ENCODE measurements at places on chromosomes 2 and 18. TPM values are rescaled to one million over a fixed set of nuclear protein-coding genes. Genes with fewer than 3 reads are reported as not detected.

The RBM44 gene
- 0.32 TPM for polyA plus RNA-seq

GRCh38 chr2:39407516-39408296 lies 29.4 kb downstream of the MAP4K3 start:
- DNase-seq = no peak

DNA sequence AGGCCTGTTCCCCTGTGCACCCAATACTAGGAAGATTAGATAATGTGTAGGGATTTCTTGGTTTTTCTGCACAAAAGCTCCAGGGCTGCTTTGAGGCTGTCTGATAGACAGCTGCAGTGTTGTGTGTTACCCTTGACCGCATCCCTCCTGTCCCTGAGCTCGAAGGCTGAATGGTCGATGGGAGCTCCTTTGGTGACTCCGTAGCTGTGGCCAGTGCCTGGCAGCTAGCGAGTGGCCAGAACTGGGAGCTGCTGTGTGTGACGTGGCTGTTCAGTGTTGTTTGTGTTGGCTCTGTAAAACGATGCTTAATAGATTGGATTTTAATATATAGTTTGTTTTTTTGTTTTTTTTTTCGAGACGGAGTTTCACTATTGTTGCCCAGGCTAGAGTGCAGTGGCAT lies 170.0 kb downstream of the AGAP1 start:
- DNase-seq = no peak

GRCh38 chr2:25805987-25806386 lies 72.3 kb downstream of the ASXL2 start:
- DNase-seq = no peak

The GAL3ST2 gene
- polyA plus RNA-seq = 0.87 TPM

GRCh38 chr18:3340015-3340681 lies 78.2 kb downstream of the MYL12B start:
- no peak for DNase-seq

GRCh38 chr2:111944531-111945210 lies 46.3 kb downstream of the MERTK start:
- no peak for DNase-seq

The TMEM169 gene
- 14.6 TPM for polyA plus RNA-seq

DNA sequence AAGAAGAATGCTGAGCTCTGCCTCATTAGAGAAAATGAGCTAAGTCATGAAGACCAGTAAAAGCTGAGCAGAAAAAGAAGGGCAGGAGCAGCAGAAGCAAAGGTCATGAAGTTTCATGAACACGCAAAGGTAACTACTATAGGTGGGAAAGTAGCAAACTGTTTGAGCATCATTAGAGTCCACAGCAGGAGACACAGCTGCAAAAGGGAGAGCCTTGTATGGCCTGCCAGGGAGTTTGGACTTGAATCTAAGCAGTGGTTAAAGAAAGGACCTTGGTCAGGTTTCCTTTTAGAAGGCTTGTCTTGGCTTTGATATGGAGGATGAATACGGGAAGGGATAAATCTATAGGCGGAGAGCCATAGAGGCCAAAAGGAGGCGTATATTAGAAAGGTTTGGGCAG lies 34.0 kb downstream of the DAPL1 start:
- no peak for DNase-seq

GRCh38 chr18:7950380-7951136 lies 383.4 kb downstream of the PTPRM start:
- DNase-seq = no peak

The FSHR gene
- not detected for polyA plus RNA-seq

- no peak for DNase-seq
Measured at GRCh38 chr18:29084120-29084519, 907.2 kb upstream of the CDH2 start.

- DNase-seq = no peak
Measured at GRCh38 chr2:30231996-30232800, 864 bp downstream of the LBH start.

The EIF2B4 gene
- polyA plus RNA-seq = 49.3 TPM

DNA sequence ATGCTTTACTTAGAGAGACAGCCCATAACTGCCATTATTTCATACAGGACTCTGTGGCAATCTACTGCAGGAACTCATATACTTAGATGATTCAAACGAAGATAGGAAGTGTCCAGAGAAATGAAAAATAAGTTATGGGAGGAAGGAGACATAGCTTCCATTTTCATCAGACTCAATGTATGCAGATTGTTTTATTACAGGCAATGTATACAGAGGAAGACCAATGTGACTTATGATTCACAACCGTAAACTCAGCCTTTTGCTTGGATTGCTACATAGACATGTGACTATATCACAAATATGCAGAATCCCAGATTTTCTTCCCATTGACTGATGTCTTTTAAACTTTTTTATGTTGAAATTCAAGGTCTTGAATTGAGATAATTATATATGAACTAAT lies 793.4 kb downstream of the SATB2 start:
- DNase-seq = no peak

The NXPH2 gene
- polyA plus RNA-seq = 2.5 TPM

- no peak for DNase-seq
Measured at GRCh38 chr18:76264198-76264875, 230.7 kb downstream of the ZNF516 start.

GRCh38 chr18:62739911-62740310 lies 24.6 kb downstream of the PHLPP1 start:
- no peak for DNase-seq

Measured in left renal pelvis (tissue), 4 donors.